Islet precursor cell (in vitro differentiated cells): ENCODE measurements at places on chromosomes 16 and 17.

- no peak for DNase-seq
These were observed 524 bp upstream of the ZFP3 start for GRCh38 chr17:5077781-5078105.

GRCh38 chr17:46930051-46930450 is 7.1 kb downstream of the GOSR2 start:
- no peak for DNase-seq

DNA sequence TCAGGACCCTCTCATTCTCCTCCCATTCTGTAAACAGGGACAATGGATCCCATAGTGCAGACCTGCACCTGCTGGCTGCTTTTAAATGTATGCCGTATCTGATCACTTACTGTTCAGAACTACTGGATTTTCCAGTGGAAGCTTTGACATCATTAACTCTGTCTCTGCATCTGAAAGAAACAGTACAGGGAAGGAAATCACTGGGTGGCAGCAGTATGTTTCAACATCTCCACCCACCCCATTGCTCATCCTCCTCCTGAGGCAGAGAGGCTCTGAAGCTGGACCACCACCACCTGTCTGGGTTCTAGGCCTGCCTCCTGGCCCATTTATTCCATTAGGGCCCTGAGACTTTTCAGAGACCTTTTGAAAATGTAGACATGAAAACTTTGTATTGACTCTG is 2.6 kb downstream of the CCL15 start:
- no peak for DNase-seq

GRCh38 chr17:27558341-27558740 is 72.6 kb upstream of the LGALS9 start:
- DNase-seq, result no peak

GRCh38 chr16:30557957-30558788 is at the start of gene ZNF764:
ZNF764 (minus strand) TSS chr16:30558374; CDS start chr16:30558182, 192 bp downstream.
- DNase-seq, result peak; percentile 99

DNA sequence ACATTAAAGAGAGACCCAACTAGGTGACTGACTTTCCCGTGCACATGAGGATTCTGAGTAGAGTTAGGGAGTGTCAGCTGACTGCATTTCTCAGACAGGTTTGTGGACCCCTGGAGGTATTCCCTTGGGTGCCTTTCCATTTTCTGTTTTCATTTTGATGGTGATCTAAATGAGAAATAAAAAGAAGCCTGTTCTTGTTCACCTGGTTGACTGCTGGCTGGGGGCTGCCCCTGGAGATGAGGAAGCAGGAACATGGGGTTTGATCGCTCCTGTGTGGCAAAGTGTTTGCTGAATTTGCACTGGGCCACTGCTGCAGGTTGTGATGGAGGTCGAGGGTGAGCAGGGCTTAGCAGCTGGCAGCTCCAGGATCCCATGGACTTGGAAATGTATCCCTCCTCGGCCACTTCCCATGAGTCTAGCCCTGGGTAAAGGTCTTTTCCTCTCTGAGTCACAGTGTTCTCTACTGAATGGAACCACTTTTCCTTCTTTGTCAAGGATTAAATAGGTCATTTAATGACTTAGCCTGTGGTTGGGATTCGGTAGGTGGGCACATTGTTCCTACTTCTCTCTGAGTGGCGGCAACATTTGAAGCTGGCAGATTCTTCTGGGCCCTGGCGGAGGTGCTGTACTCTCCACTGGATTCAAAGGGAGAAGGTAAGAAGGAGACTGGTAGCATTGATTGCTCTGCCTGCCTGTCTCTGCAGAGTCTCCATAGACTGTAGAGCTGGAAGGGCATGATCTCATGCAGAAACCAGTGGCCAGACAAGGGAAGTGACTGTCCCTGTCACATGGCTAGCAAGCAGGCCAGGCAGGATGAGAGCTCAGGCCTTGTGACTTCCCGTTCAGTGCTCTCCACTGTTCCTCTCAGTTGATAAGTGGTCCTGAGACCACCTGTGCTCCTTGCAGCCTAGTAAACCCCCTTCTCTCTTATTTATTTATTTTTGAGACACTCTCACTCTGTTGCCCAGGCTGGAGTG is 17.9 kb downstream of the SNX29 start:
- DNase-seq, result peak; percentile 73

- peak; percentile 61 for DNase-seq
These were observed 239.2 kb downstream of the PRKCA start for GRCh38 chr17:66541461-66542128.

GRCh38 chr16:86124321-86124720 is 225.4 kb downstream of the IRF8 start:
- DNase-seq, result no peak

- no peak for DNase-seq
These were observed 30.6 kb upstream of the IRX3 start for GRCh38 chr16:54317101-54317611.

GRCh38 chr16:2713523-2713922 is 6.5 kb downstream of the PRSS27 start:
- DNase-seq, result no peak

DNA sequence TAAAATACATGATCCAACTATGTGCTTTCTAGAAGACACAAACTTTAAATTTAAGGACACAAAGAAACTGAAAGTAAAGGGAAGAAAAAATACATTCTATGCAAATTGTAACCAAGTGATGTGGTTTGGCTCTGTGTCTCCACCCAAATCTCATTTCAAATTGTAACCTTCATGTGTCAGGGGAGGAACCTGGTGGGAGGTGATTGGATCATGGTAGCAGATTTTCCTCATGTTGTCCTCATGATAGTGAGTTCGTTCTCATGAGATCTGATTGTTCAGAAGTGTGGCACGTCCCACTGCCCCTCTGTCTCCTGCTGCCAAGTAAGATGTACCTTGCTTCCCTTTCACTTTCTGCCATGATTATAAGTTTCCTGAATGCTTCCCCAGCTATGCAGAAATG is 15.0 kb downstream of the OR1A1 start:
- no peak for DNase-seq

DNA sequence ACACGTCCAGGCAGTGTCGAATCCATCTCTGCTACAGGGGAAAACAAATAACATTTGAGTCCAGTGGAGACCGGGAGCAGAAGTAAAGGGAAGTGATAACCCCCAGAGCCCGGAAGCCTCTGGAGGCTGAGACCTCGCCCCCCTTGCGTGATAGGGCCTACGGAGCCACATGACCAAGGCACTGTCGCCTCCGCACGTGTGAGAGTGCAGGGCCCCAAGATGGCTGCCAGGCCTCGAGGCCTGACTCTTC is 7.2 kb upstream of the CD68 start:
- DNase-seq, result no peak

- DNase-seq, result peak; percentile 94
These were observed 10.8 kb downstream of the HID1 start for GRCh38 chr17:74961657-74962350.

GRCh38 chr17:2755891-2756724 is 6.7 kb upstream of the CCDC92B start:
- DNase-seq, result peak; percentile 88

DNA sequence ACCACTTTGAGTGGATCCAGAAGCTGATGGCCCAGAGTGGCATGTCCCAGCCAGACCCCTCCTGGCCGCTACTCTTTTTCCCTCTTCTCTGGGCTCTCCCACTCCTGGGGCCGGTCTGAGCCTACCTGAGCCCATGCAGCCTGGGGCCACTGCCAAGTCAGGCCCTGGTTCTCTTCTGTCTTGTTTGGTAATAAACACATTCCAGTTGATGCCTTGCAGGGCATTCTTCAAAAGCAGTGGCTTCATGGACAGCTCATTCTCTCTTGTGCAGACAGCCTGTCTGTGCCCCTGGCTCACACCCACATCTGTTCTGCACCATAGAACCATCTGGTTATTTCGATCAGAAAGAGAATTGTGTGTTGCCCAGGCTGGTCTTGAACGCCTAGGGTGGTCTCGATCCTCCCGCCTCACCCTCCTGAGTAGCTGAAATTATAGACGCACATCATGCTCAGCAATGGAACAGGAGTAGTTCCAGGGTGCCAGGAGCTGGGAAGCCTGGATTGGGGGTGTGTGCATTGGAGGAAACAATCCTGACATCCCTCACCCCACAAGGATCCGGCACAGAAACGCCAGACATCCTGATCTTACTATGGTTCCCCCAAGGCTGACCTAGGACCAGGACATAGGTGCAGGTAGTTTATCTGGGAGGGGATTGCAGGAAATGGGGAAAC is 4.6 kb downstream of the PRSS21 start:
- DNase-seq, result peak; percentile 66

GRCh38 chr17:64319531-64319930 is 56.5 kb upstream of the TEX2 start:
- DNase-seq, result peak; percentile 51

GRCh38 chr17:55931446-55931845 is 180.6 kb downstream of the PCTP start:
- DNase-seq, result no peak

DNA sequence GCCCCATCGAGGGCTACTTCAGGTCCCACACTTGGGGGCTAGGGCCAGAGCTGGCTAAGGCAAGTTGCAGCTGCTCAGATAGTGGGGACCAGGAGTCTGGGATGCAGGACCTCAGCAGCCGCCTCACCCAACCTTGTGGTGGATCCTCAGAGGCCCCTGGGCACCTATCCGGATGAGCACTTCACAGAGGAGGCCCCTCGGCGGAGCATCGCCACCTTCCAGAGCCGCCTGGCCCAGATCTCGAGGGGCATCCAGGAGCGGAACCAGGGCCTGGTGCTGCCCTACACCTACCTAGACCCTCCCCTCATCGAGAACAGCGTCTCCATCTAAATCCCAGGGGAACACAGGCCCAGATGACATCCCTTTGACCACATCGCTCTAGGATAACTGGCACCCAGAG is 9.4 kb downstream of the ALOX15B start:
- peak; percentile 52 for DNase-seq

- no peak for DNase-seq
These were observed 23.1 kb downstream of the ATP2C2 start for GRCh38 chr16:84391151-84392030.

DNA sequence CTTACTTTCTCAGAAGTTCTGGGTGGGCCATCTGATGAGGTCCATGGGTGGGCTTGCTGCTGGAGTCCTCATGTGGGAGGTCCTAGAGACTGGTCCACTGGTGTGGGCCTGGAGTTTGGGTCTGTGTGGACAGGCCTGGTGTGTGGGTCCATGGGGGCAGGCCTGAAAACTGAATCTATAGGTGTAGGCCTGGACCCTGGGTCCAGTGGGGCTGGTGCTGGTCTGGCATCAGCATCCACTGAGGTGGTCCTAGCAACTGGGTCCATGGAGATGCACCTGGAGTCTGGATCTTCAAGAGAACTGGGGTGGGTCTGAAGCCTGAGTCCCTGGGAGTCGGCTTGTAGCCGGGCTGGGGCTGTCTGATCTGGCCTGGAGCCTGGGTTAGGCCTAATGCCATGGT is 253.8 kb upstream of the CCL2 start:
- no peak for DNase-seq

DNA sequence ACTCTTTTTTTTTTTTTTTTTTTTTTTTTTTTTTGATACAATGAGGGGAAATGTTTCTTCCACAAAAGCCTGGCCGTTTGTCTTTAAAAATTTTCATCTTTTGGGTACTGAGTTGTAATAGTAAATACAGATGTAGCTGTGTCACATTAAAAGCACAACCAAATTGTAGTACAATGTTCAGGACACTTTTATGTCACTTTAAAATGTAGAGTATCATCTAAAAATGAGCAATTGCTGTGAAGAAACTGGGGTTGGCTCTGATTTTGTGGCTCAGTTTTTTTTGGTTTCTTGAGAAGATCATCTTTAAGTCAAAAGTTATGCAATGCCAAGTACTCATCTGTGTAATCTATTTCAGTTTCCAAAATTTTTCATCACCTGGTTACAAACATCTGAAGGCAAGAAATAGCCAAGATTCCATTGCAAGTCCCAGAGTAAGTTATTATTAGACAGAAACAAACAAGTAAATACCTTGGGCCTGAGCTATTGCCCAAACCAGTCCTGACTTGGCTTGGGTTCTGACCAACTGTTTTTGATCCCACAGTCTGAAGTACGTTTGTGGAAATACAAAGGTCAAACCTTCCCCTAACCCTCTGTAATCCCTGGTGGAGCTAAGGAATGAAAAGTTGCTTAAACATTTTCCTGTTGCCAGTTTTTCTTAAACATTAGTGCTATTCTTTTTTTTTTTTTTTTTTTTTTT is 717.2 kb downstream of the WWOX start:
- DNase-seq, result no peak

GRCh38 chr16:79613009-79613408 is 12.5 kb upstream of the MAF start:
- DNase-seq, result no peak

DNA sequence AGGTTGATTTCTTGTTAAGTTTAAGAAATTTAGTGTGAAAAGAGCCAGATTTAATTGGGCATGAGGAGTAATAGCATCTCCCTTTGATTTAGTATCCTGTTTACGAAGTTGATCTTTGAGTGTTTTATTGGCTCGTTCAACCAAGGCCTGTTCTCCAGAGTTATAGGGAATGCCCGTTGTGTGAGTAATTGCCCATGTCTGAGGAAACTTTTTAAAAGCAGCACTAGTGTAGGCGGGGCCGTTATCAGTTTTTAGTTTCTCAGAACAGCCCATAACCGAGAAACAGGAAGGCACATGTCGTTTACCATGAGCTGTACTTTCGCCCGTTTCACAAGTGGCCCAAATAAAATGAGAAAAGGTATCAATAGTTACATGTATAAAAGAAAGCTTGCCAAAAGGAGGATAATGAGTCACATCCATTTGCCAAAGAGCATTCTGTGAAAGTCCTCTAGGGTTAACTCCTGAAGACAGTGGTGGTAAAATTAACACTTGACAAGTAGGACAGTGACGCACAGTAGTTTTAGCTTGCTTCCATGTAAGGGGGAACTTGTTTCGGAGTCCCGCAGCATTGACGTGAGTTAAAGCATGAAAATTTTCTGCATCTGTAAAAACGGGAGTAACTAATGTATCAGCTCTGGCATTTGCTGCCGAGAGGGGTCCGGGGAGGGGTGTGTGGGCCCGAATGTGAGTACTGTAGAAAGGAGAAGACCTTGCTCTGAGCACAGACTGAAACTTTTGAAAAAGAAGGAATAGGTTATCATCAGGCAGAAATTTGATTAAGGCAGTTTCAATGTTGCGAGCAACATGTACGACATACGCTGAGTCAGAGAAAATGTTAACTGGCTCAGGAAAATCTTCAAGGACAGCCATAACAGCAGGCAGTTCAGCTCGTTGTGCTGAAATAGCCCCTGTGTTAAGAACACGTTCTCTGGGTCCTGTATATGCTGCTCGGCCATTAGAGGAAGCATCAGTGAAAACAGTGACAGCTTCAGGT is 18.5 kb upstream of the KCTD5 start:
- peak; percentile 77 for DNase-seq

DNA sequence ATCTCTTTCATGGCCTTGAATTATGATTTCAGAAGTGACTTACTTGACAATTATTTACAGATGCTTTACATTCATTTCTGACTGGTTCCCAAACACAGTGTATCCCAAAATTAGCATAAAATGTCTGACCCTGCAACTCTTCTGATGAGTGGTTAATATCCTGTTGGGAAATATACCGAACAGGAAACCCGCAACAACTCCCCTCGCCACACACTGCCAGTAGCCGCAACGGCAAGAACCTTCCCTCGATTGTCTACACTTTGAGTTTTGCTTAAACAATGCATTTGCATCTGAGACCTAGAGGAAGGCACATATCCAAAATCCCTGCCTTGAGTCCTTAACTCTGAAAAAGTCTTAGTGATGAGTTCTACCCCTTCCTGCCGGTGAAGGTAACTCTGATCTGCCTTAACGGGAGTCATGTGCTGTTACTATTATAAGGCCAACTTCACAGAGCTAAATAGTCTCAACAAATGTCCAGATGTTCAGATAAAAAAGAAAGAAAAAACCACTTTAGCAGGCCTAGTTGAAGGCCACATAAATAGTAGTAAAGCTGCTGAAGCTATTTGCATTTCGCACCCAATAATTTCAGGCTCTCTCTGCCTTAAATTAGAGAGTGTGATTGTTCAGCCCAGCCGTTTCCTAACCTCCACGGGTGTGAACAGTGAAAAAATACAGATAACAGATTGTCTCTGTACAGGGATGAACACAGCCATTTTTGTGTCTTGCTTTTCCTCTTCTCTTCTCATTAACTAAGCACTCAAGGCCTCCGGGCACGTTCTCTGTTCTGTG is 321.1 kb downstream of the HS3ST3B1 start:
- DNase-seq, result no peak
